ENCODE measurements at places on chromosomes 12 and 14. TPM values are rescaled to one million over a fixed set of nuclear protein-coding genes. Genes with fewer than 3 reads are reported as not detected.

The ASIC1 gene
- total RNA-seq, result 2.1 TPM

- no peak for DNase-seq
Measured at GRCh38 chr12:64170024-64170423, 52.1 kb downstream of the KICS2 start.

DNA sequence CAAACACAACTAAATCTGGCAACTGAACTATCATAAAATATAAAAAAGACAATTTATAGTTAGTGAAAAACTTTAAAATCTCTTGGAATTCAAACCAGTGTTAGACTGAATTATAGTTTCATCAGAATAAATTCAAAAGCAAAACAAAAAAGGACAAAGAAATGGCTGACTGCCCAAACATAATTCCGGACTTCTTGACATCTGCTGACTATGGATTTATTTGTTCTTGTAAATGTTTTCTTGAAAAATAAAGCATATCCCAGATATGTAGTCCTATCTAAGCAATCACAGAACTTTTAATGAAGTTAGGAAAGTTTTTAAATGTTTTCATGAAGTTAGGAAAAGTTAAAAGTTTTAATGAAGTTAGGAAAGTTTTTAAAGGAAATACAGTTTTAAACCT, 45.8 kb upstream of the CNTN1 start:
- no peak for DNase-seq

DNA sequence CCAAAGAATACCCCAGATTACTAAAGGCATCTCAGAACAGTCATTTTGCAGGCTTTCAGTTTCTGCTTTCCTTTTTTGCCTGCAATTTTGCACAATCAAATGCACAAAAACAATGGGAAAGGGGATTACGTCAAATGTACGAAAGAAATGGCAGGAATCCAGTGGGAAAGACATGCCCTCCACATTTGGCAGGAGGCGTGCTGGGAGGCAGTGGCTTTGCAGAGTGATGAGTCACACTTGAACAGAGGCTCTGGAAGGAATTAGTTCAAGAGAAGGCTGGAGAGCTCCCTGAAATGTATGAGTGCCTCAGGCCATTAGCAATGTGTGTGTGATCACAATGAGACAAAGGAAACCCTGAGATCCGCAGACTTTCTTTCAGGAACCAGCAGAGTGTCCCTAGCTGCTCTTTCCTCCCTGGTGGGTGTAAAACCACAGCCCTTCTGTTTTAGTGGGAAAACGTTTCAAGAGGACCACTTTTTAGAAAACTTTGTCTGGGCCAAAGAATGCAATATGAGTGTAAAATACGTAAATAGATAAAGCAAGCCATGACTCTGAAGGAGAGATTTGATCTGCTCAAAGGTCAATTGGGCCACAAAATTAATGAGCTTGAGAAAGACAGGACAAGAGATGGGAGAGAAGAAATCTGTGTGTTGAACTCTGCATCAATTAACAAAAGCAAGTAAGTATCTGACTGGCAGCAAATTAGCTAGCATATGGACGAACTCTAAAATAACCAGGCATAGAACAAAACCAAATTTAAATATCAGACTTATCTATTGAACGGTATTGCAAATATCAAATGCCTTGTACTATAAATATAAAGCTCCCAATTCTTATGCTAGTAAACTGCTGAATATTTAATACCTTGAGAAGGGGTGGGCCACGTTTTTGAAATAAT, 155.4 kb upstream of the PDE3A start:
- no peak for DNase-seq

The PGF gene
- not detected for total RNA-seq

GRCh38 chr14:71636076-71636475, 296.2 kb upstream of the RGS6 start:
- no peak for DNase-seq

DNA sequence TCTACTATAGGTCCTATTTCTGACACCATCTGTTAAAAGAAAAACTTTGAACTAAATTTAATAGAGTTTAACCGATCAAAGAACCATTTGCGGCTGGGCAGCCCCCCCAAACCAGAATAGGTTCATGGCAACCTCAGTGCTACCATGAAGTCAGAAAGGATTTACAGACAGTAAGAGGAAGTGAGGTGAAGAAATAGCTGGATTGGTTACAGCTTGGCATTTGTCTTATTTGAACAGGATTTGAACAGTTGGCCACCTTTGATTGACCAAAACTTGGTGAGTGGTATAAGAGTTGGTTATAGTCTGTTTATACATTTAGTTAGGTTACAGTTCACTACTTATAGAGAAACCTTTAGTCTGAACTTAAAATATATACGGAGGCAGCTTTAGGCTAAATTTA, 88.9 kb downstream of the TXNDC16 start:
- DNase-seq, result no peak

GRCh38 chr12:53005215-53005985, 856 bp upstream of the EIF4B start:
- no peak for DNase-seq

DNA sequence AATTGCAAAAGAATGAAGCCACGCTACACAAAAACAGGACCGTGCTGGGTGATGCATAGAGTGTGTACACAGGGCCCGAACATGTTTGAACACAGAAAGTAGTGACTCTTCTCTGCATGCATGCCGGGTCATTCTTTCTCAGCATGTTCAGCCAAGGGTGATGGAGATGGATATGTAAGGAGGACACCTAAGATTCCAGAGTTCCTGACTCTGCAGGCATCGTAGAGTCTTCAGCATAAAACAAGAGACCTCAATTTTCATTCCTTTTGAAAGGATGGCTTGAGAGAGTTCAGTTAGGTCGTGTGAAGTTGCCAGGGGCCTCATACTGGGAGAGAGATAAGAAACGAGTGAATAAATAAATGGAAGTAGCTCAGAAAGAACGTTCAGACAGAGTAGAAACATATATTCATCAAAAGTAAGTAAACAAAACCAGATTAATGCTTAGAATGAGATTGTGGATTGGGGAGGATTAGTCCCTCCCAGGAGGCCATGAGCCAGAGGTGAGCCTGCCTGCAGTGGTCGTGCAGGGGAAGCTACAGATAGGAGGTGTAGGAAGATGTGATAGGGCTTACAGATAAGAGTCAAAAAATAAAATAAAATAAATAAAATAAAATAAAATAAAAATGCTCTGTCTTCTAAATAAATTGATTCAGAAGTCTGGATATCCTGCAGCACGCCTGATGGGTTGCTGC, 27.6 kb upstream of the SEL1L start:
- no peak for DNase-seq

GRCh38 chr12:94872007-94872653, 131.4 kb downstream of the NDUFA12 start:
- DNase-seq, result no peak

The HECTD1 gene
- 172 TPM for total RNA-seq

The PPP1R36 gene
- total RNA-seq, result not detected

The MED6 gene
- 82.8 TPM for total RNA-seq

GRCh38 chr12:129911428-129912049, 7.7 kb upstream of the TMEM132D start:
- peak; percentile 26 for DNase-seq

- DNase-seq, result no peak
Measured at GRCh38 chr14:65062096-65063075, 39.9 kb downstream of the MAX start.

- no peak for DNase-seq
Measured at GRCh38 chr14:64937821-64938193, 4.7 kb downstream of the GPX2 start.

The REM2 gene
- 11.1 TPM for total RNA-seq

- no peak for DNase-seq
Measured at GRCh38 chr14:36690311-36691040, 28.8 kb downstream of the PAX9 start.

DNA sequence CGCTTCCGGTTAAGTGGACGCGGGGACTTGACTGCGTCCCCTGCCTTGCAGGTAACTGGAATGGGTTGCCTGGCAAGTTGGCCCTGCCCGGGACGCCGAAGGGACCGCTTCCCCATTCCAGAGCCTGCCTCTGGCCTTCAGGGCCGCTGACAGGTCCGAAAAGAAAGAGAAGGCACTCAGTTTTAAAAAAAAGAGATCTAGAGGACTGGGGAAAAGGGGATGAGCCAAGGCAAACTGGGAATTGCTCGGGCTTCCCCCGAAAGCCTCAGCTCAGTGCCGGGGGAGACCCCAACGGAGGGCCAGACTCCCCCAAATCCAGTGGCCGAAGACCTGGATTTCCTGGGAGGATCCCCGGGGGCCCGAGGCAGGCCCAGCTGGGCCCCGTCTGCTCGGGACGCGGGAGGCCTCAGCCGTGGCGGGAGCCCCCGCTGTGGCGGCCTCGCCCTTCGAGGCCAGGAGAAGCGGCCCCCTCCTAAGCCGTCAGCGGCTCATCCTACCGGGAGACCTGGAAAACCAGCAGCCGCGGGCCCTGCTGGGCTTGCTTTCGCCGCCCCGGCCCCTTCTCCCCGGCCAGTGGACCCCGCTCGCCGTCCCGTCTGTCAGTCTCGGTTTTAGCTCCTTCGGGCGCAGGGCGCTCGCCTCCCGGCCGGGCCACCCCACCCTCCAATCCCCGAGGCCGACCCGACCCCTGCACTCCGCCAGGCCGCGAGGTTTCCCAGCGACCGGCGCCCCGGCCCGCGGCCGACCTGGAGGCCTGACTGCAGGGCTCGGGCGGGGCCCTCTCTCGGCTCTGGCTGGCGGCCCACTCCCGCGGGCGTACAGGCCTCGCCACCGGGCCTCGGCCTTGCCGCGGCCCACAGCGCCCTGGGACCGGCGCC, 12.5 kb downstream of the OTX2 start:
- DNase-seq, result no peak

- DNase-seq, result no peak
Measured at GRCh38 chr12:4046495-4046840, 173.3 kb upstream of the PARP11 start.

The BMP4 gene
- not detected for total RNA-seq

DNA sequence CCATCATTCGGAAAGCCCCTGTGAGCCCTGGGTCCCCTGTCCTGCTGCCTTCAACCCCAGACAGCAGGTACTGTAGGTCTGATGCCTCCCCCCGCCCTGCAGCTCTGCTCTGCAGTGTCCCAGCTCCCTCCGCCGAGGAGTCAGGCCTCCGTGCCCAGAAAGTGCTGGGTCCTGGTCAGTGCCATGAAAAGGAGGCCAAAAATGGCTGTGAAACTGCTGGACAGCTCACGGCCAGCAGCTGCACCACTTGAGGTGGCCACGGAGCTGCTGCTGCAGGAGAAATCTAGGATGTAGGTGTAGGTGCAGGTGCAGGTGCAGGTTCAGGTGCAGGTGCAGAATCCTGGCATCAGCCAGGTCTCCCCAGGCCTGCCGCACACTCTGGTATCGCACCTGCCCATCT, 196.1 kb downstream of the SLC15A4 start:
- DNase-seq, result no peak

The DLK1 gene
- not detected for total RNA-seq

DNA sequence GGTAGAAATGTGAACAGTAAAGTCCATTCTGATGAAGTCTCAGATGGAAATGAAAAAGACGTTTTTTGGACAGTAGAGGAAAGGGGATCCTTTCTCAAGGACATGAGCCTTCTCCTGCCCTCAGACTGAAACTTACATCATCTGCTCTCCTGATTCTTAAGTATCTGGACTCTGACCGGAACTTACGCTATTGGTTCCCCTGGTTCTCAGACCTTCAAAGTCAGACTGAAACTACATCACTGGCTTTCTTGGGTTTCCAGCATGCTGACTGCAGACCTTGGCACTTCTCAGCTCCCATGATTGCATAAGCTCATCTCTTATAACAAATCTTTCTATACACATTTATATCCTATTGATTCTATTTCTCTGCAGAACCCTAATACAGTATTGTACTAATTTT, 291.0 kb downstream of the SNAPC1 start:
- DNase-seq, result no peak

The RERGL gene
- not detected for total RNA-seq

The CAPZA3 gene
- total RNA-seq, result not detected

The GLT8D2 gene
- total RNA-seq, result not detected

DNA sequence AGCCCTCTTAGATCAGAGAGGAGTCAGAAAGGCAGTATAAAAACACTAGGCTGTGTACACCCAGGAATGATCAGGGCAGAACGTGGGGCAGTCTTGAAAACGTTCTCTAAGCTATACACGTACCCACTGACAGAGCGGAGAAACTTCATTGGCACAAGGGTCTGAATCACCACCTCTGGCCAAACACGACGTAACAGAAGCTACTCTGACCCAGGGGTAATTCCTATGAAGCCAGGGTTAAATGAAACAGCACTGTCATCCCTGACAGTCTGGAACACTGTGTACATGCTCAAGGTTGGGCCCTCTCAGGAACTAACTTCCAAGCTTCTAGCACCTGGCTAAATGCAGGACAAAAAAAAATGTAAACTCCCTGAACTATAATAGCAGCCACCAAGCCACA, 38.4 kb downstream of the PARP11 start:
- DNase-seq, result no peak

DNA sequence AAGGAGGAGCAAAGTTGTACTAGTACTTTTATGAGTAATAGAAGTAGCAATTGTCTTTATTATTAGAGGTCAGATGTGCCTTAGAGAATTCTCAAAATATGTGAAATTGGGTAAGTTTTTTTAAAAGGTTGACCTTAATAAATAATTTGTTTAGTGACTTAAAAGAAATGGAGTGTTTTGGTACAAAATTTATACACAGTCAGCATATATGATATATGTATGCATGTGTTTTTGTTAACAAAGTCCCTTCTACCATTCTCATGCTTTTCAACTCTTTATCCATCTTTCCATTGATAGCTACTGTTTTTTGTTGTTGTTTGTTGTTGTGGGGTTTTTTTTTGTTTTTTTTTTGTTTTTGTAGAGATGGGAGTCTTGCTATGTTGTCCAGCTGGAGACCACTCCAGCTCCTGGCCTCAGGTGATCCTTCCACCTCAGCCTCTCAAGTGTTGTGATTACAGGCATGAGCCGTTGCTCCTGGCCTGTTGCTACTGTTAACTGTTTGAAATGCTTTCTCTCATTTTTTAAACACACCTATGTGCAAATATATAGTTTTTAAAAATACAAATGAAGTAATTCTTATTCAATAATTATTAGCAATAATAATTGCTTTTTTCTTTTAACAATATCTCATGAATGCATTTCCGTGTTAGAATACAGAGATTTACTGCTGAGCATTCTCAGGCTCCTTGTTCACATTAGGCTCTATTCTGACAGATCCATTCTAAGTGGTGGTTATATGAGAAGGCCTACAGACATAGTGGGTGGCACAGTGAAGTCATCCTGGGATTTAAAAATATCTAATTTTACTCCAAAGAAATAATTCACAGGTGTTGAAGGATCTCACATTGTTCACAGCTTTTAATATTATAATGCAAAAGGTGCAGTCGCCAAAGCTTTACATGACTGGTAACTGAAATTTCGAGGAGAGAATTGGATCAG, 10.4 kb downstream of the NAA30 start:
- no peak for DNase-seq

DNA sequence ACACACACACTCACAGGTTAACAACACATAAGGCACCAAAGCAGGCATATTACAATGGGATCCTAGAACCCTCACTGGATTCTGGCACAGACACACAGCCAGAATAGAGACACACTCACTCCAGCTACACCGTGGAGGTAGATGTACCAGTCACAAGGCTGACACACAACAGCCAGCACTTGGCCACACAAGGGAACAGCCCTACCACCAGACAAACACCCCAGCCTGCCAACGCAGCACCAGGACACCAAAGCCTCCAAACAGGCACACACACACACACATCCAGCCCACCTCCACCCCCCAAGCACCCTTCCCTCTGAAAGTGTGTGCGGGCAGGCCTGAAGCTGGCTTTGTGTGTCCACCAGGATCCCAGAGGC, 10.9 kb upstream of the ITGB7 start:
- DNase-seq, result no peak

GRCh38 chr14:53539489-53540126, 386.5 kb upstream of the DDHD1 start:
- DNase-seq, result no peak

The NKX2-1 gene
- total RNA-seq, result not detected

- no peak for DNase-seq
Measured at GRCh38 chr12:9341260-9341585, 133.0 kb upstream of the PZP start.

Data from CD4-positive, CD25-positive, alpha-beta regulatory T cell (primary cell).